Stimulated activated CD4-positive, alpha-beta T cell treated with anti-CD3 and anti-CD28 coated beads, Interleukin-2, amount 100 ng/mL, for 24 hours (primary cell): ENCODE measurements at places on chromosomes 7 and 10.
A peak's percentile ranks its signal among the peaks of the same experiment; 100 is the strongest.

DNA sequence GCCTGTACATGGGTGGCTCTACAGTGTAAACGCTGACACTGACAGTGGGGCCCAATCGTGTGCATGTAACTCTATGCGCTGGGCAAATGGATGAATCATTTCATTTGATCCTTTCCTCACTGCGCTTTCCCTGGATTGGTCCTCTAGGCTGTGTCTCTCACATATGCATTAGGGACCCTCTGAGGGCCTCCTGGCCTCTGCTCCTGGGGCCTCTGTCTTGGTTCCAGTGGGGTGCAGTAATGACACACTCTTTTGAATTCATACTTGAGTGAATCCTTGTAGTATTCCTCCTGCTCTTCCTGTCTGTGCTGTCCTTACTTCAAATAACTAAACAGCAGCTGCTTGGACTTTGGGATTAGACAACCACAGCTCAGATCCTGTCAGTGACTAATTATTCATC is 176.5 kb upstream of the ADO start:
- no peak for DNase-seq

GRCh38 chr7:158430308-158431034 is 157.2 kb downstream of the PTPRN2 start:
- DNase-seq: no peak

- DNase-seq: no peak
These were observed 115.1 kb downstream of the C10orf105 start for GRCh38 chr10:71604324-71605018.

GRCh38 chr7:157909370-157909769 is 572.6 kb downstream of the DNAJB6 start:
- DNase-seq: no peak

DNA sequence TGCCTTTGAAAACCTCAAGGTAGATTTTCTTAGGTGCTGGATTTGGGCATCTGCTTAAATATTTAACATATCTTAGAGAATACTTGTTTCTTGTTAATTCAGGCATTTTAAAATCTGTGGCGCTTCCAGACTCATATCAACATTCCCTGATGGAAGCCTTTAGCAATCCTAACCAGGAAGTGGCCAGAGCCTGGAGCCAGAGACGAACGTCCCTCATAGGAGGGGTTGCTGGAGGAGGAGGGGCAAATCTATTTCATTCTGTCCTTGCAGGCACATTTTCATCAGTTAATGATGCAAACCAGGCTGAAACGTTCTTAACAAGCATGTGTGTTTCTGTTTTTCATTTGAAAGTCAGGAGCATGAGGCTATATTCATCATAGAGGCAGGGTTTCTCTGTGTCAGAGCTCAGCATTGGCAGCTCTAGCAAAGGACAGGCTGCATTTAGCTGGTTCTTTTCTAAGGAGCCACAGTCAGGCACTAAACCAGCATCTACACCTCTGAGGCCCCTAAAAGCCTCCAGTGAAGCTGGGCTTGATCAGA is 17.8 kb upstream of the IFIT2 start:
- no peak for DNase-seq

- DNase-seq: no peak
These were observed 367.6 kb upstream of the MGMT start for GRCh38 chr10:129099486-129099885.

GRCh38 chr7:80183900-80184685 is 49.5 kb downstream of the GNAI1 start:
- no peak for DNase-seq

DNA sequence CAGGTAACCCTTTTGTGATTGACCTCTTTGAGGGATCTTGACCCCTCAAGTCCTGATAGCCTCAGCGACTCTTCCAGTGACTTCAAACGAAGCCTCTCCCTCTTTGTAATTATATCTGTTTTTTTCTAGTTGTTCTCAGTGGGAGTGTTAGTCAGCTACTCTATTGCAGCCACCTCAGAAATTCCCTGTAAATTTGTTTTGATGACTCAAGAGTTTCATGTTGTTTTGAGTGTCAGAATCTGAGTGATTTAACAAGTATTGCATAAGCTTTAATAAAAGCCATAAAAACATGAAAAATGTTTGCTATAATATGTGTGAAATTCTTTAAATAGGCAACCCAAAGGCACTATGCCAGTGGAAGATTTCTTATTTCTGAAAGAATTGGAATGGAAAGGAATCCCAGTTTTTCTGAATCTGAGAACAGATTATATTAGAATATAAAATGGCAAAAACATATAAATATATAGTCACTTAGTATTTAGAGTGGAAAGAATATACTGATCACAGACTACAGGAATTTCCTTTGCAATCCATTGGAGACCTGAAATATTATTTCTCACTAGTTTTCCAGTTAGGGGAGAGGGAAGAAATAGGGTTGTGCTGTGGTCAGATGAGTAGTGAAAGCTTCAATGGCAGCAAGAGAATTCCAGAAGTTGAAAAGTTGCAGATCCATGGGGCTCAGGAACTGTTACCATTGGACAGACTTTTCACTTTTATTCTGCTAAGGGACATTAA is 94.4 kb upstream of the SEMA3C start:
- DNase-seq: no peak

GRCh38 chr7:75072981-75073283 is 670 bp downstream of the RCC1L start:
- no peak for DNase-seq

DNA sequence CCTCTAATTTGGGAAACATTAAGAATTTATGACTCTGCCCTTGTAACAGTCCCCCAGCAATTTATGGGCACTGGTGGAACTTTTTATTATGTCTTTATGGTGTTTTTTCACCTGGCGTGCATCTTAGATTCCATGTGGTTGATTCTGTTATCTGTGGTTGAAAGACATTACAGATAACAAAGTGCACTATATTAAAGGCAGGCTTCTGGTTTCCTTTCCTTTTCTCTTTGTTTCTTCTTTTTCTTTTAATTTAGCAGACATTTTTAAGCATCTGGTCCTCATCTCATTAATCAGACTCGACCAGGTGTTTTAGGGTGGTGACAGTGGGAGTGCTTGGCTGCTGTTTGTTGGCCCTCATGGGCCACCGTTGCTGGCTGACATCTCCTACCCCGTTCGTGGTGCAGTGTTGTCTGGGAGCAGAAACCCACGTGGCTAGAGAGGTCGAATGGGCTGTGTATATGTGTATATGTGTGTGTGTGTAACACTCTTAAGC is 77.4 kb downstream of the LRMDA start:
- DNase-seq: no peak

- no peak for DNase-seq
These were observed 6.2 kb upstream of the OR6B1 start for GRCh38 chr7:143993924-143994323.

DNA sequence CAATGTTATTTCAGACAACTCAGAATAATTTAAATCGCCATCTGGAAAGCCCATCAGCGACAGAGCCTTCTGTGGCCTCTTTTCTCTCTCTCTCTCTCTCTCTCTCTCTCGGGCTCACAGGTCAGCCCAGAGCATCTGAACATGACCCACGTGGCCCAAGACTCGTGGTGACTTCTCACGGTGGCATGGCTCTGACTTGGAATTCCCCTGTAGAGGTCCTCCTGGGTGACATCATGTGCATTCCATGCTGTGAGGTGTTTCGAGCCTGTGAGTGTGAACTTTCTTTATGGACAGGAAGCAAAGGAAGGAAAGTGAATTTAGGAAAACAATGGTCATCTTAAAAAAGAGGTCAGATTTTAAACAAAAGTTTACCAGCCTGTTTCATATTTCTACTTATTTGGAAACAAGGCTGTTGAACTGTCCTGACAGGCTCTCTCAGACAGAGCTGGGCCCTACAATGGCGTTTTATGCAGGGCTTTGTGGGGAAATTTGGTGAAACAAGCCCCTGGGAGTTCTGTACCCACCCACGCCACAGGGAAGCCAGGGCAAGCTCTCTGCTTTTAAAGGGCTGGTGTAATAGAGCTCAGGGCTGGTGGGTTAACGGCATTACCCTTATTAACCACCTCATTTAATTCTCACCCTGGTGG is 359.7 kb upstream of the ZNF32 start:
- DNase-seq: no peak

GRCh38 chr7:139370301-139370942 is 10.7 kb downstream of the LUC7L2 start:
- no peak for DNase-seq

DNA sequence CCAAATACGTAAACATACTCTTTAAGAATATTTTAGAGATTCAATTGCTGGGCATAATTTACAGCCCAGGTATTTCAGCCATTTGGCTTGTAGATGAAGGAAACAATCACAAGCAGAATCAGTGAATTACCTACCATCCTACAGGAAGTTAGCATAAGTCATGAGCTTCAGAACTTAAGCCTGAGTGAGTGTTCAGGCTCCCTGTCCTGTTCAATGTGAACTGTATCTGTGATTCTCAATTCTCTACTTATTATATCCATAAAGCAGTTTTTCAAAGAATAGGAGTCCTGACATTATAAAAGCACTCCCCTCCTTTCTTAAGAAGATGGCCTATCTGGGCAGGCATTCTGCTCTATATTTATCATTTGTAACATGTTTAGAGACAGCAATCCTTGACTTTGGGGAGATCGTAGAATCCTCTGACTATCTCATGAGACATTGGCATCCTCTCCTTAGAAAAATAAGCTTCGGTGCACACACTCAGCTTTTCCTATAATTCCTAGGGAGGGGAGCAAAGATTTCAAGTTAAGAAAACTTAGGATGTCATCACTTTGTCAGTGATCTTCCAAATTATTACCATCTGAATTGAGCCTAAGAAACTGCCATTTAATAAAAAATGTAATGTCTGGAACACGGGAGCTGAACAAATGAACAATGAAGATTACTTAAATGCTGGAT is 645.2 kb upstream of the IGFBP3 start:
- no peak for DNase-seq

DNA sequence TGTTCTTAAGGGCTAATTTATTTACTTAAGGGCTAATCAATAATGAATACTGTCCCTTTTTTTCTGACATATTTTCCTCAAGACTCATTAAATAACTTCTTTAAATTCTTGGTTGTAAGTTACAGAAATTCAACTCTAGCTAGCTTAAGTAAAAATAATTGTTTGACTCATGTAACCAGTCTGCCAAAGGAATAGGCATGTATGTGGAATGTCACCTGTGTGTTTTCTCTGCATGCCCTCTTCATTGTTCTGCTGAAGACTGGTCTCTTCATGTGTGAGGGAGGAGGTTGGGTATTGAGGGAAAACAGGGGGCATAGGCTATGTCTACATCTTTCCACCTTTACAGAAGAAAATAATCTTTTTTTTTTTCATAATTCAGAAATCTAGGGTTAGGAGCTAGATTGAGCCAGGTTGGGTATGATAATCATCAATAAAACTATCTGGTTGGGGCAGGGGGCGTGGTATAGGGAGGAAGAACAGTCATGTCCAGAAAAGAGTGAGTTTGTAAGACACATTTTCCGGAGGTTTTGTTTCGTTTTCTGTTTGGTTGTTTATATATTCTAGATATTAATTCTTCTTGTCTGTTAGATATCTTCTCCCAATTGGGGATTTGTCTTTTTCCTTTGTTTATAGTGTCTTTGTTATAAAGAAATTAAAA is 37.9 kb downstream of the EXOC4 start:
- DNase-seq: no peak

- peak; percentile 18 for DNase-seq
These were observed 498 bp downstream of the RHOBTB1 start for GRCh38 chr10:60943316-60944057.

DNA sequence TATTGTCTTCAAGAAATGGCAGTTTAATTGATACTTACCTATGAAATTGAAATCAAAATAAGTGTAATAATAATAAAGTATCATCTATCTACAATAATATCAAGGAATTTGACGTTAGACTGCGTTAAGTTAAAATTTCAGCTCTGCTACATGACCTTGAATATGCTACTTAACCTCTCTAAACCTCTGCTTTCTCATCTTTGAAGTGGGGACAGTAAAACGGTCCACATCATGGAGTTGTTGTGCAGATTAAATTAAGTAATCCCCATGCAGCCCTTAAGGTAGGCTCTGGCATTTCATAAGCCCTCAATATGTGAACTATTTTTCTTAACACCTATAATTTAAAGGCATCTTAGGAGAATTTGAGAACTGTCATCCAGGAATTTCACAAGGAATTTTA is 252.4 kb upstream of the PHF14 start:
- DNase-seq: no peak

GRCh38 chr7:76122516-76123239 is 74.8 kb downstream of the MDH2 start:
- no peak for DNase-seq

DNA sequence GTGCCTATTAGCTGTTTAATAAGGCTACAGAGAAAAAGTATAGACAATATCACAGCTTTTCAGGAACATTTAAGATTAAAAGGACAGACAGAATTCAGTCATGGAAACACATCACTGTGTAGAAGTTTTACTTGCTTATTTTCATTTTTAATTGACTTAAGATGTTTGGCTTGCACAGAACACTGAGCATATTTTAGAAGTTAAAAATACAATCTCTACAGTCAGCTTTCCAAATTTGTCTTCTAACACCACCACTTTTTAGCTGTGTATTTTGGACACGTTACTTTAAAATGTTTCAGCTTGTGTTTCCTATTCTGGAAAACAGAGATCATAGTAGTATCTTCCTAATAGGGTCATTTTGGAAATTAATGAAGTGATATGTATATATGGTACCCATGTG is 11.8 kb downstream of the CFAP69 start:
- DNase-seq: no peak

DNA sequence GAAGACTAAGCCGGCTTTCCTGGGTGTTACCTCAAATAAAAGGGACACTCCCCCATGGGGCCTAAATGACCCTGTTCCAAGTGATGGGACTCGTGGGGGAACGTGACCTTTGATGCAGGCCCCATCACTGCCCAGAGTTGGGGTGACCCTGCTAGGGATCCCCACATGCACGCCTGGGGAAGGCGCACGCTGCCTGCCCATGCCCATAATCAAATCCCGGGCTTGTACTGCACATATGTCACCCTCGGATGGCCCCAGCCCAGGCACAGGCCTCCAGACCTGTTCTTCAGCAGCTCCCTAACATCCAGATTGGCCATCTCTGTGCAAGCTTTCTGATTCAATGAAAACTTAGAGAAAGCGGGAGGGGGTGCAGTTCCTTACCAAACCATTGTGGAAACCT is 14.7 kb downstream of the EBF3 start:
- DNase-seq: no peak

- DNase-seq: no peak
These were observed 94.9 kb downstream of the AKAP9 start for GRCh38 chr7:92035576-92035975.

DNA sequence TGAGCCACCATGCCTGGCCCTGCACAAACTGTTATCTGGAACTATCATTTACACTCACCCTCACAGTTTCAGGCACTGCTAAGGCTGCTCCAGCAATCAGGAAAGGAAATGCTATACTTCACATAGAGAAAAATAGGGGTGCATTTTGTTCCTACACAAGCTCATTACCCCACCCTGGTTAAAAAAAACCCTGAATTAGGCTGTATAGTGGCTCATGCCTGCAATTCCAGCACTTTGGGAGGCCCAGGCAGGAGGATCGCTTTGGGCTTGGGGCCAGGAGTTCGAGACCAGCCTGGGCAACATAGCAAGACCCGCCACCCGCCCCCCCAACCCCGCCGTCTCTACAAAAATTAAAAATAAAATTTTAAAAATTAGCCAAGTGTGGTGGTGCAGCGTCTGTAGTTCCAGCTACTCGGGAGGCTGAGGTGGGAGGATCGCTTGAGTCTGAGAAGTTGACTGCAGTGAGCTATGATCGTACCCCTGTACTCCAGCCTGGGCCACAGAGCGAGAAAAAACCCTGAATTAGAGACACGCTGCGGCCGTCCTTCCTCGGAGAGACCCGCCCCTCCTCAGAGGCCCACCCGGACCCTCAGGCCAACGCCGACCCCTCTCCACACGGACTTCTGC is 539 bp downstream of the PTCD1 start:
- no peak for DNase-seq
